ENCODE measurements at places on chromosomes 1 and 21. TPM values are rescaled to one million over a fixed set of nuclear protein-coding genes. Genes with fewer than 3 reads are reported as not detected.

- DNase-seq: no peak
Measured at GRCh38 chr1:21295002-21295401, 4.7 kb upstream of the ECE1 start.

DNA sequence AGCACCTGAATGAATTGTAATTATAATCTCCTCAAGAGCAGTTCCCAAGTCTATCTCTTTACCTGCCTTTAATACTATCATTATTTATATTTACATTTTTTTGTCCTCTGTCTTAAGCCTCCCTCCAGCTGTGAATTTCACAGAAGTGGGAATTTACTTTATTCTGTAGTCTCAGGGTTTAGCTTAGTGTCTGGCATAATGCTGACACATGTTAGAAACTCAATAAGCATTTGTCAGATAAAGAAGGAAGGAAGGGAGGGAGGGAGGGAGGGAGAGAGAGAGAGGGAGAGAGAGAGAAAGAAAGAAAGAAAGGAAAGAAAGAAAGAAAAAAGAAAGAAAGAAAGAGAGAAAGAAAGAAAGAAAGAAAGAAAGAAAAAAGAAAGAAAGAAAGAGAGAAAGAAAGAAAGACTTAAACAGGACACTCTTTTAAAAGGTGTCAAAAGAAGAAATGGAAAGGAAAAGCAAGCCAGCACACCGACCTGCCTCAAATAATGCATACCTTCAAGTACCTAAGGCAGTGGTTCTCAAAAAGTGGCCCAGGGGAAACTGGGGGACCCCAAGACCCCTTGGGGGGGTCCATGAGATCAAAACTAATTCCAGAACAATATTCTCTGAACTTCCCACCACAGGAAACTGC lies 1.8 kb upstream of the PGLYRP4 start:
- DNase-seq: no peak

Gene KIF14
- 2.1 TPM for polyA plus RNA-seq

DNA sequence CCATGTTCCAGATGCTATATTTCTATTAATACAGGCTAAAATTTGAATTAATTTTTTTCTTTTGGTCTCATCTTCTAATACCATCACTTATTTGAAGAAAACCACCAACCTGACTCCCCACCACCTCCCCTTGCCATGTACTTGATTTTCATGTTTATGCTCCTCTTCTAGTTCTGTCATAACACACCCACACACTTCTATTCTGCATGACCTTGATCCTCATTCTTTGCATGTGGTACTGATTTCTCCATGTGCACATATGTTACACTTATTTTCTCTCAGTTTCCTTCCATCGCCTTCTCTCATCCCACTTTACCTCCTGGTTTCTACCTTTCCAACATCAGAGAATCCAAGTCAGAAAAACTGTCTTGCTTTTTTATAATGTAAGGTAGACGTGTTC lies 78.9 kb upstream of the ARID1A start:
- no peak for DNase-seq

Gene LCA5L
- 1.1 TPM for polyA plus RNA-seq

- no peak for DNase-seq
Measured at GRCh38 chr1:39788758-39789570, at the start of gene BMP8B. BMP8B (minus strand) TSS chr1:39788865; CDS start chr1:39788485, 380 bp downstream.

DNA sequence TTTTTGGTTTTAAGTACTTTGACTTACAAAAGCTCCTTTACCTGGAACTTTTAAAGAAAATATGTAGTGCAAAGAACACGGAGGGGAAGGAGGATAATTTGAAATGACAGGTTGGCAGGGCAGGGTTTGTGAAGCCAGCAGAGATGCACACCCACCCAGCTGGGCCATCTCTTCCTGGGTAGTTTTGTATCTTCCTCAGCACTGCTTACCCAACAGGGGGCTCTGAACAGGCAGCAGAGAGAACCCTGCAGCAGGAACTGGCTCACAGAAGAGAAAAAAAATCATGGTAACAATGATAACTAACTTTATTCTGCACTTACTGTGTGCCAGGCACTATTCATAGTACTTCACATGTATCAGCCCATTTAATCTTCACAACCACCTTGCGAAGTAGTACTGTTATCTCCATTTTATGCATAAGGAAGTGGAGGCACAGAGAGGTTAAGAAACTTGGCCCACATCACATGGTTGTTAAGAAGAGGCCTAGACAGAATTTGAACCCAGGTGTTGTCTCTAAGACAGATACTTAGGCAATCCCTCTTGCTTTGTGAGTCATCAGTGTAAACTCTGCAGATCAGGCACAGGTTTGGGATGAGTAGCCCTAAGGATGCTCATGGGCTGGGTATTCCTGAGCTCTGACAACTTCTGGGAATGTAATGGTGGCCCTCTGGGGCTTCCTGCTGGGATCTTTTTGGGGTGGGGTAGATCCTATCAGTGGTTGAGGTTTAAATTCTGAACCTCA lies 60.8 kb downstream of the ELK4 start:
- DNase-seq: no peak

DNA sequence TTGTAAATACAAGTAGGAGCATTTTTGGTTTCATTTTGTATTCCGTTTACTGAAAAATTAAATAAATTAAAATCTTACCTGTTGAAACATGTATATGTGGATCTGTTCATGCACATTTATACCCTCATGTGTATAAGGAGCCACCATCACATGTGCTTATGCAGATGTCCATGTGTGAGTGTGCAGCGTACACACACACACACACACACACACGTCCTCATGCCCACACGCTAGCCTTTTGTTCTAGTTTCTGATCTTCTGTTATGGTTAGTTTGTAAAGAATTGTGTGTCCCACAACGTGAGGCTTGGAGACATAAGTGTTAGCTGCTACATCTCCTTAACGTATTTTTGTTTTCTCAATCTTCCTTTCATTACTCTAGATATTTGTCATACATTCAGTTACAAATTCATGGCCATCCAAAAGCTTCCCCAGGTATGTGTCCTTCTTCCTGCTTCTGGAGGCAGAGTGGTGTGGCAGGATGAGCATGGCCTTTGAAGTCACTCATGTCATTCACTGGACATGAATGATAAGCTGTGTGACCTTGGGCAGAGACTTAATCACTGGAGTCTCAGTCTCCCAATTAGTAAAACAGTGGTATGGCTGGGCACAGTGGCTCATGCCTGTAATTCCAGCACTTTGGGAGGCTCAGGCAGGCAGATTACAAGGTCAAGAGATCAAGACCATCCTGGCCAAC lies 54.6 kb downstream of the TENT5C start:
- no peak for DNase-seq

Gene LCE1A
- not detected for polyA plus RNA-seq

DNA sequence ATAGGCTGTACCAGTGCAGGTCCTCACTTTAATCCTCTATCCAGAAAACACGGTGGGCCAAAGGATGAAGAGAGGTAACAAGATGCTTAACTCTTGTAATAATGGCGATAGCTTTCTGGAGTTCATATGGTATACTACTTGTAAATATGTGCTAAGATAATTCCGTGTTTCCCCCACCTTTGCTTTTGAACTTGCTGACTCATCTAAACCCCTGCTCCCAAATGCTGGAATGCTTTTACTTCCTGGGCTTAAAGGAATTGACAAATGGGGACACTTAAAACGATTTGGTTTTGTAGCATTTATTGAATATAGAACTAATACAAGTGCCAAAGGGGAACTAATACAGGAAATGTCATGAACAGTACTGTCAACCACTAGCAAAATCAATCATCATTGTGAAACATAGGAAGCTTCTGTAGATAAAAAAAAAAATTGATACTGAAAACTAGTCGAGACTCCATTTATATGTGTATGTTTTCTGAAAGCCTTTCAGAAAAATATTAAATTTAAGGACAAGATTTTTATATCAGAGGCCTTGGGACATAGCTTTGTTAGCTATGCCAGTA lies 7.0 kb downstream of the SOD1 start:
- no peak for DNase-seq

Gene HOOK1
- polyA plus RNA-seq: not detected

Gene PROK1
- not detected for polyA plus RNA-seq

DNA sequence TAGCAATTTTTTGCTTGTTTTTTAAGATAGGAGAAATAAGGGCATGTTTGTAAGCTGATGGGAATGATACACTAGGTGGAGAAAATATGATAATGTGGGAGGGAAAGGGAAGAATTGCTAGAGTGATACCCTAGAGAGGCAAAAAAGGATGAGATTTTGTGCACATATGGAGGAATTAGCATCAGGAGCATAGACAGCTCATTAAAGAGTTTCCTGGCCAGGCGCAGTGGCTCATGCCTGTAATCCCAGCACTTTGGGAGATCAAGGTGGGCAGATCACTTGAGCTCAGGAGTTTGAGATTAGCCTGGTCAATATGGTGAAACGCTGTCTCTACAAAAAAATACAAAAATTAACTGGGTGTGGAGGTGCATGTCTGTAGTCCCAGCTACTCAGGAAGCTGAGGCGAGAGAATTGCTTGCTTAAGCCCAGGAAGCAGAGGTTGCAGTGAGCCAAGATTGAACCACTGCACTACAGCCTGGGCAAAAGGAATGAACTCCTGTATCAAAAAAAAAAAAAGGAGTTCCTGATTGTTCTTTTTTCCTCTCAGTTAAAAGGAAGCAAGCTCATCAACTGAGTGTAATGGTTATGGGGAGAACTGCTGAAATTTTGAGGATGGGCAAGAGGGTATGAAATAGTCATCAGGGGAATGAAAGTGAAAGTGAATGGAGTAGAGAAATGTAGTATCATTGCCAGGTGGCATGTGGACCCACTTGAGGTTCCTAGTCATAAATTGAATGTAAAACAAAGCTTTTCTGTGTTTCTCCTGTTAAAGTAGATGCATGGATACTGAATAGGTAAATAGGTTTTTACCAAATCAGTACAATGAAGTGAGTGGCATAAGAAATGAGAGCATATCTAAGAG lies 35.5 kb downstream of the SH3GLB1 start:
- DNase-seq: no peak

GRCh38 chr1:155099331-155099730 lies 20.7 kb downstream of the EFNA3 start:
- DNase-seq: no peak

Gene KCNJ6
- polyA plus RNA-seq: 0.01 TPM

Gene CD5L
- not detected for polyA plus RNA-seq

GRCh38 chr1:12776801-12777557 lies 3.4 kb downstream of the PRAMEF12 start:
- no peak for DNase-seq

- no peak for DNase-seq
Measured at GRCh38 chr21:35819134-35819533, 241.2 kb downstream of the SETD4 start.

Gene TYW3
- 15.3 TPM for polyA plus RNA-seq

Gene SPRR5
- polyA plus RNA-seq: not detected

DNA sequence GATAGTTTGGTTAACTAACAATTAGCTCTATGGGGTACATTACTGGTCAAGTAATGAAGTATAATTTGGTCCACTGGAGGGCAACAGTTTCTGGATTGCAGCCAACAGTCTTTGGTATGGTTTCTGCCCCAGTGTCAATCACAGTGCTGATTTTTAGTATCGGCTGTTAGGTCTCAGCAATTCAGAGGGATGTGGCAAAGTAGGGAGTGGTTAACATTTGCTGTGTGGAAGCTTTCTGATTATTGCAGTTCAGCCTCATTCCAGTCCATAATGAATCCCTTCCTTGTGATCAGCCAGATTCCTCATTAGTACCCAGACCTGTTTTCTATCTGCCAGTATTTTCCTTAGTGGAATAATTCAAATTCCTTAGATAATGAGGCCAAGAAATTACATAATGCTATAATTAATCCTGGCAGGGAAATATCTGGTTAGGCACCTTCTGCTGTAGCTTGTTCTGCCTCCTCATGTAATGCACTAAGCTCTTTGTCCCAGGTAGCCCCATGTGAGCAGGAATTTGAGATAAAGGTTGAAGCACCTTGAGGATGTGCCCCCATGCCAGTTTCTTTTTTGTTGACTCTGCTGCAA lies 14.0 kb downstream of the F3 start:
- DNase-seq: no peak

GRCh38 chr1:167051907-167052306 lies 38.3 kb downstream of the GPA33 start:
- no peak for DNase-seq

GRCh38 chr21:32411350-32412161 lies 950 bp upstream of the EVA1C start:
- DNase-seq: no peak

Gene TNFRSF18
- not detected for polyA plus RNA-seq

Measured in BJ (cell line).